ENCODE measurements at places on chromosomes 4 and X.

GRCh38 chr4:61716426-61716825, 516.3 kb downstream of the ADGRL3 start:
- no peak for DNase-seq

GRCh38 chrX:85139422-85139821, 104.2 kb downstream of the SATL1 start:
- no peak for DNase-seq

DNA sequence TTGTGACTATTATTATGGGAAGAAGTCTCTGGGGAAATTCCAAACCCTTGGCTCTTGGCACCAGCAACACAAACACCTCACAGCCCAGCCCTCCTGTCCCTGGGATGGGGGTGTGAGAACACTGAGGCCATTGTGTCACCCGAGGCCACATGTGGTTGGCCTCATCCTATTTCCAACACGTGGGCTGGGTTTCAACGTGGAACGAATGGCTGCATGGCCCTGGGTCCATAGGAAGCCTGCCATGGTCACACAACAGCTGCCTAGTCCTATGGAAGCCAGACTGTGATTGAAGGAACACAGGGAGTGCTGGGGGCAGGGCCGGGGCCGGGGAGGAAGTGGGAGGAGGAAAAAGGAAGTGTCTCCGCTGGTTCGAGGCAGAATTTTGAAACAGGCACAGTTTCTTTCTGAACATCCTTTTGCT, 10.0 kb downstream of the CLCN4 start:
- DNase-seq = no peak

GRCh38 chr4:154779362-154779947, 1.6 kb upstream of the RBM46 start:
- no peak for DNase-seq

DNA sequence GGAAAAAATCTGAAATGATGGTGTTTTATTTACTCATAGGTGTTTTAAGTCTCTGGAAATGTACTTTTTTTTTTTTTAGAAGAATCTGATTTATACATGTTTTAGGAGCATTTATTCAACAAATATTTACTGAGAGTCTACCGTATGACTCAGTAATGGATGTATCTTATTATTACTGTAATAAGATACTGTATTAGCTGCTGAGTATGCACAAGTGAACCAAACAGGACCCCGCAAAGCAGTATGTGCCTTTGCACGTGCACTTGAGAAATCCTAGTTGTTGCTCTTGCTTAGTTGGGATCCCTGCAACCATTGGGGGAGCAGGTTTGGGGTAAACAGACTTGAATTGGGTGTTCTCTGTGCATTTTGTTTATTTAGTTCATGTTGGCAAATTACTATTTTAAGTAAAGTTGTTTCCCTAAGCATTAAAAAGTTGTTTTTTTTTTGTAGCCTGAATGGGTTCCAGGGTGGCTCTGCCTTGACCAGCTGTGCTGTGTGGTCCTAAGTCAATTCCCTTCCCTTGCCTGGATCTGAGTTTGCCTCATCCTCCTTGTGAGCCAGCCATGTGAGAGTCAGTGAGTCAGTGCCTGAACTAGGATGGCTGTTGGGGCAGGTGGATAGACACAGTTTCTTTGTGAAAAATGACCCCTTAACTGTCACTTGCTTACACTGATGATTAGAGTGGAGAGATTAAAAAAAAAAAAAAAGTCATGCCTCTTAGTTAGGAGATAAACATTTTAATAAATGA, 27.7 kb downstream of the DCUN1D4 start:
- no peak for DNase-seq

DNA sequence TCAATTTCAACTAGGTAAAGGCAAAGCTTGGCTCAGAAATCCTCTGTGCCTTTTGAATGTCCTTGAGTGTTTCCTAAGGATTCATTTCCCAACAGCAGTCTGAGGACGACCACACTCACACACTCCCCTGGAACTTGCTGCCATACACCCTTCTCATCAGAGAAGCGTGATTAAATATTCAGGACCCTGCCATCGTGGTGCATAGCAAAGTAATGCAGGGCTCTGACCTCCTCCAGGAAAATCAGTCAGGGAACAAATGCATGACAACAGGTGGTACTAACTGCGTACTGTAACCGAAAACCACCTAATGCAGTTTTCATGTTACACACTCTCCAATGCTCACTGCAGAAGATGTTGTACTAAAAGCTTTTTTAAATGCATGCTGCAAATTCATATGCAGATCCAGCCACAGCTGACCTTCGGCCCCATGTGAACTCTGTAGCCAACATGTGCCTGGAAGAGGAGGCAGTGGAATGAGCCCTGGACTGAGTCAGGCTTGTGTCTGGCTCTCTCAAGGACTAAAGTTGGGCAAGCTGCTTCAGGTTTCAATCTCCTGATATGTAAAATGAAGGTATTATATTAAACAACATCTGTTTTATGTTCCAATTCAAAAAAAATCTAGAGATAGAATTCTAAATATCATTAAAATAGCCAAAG, 238.3 kb downstream of the KCNIP4 start:
- no peak for DNase-seq

- DNase-seq = no peak
Observed at GRCh38 chr4:98470366-98470765, 188.0 kb downstream of the TSPAN5 start.

DNA sequence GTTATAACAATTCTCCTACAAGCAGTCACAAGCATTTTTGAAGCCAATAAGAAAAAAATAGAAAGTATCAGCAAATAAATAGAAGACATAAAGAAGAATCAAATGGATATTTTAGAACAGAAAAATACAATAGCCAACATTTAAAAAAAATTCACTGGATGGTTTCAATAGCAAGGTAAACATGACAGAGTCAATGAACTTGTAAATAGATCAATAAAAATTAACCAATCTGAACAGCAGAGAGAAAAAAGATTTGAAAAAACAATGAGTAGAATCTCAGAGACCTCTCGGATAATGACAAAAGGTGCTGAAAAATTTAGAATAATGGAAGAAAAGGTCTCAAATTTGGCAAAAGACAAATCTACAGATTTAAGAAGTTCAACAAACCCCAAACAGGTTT, 33.3 kb upstream of the RAB33B start:
- DNase-seq = no peak

DNA sequence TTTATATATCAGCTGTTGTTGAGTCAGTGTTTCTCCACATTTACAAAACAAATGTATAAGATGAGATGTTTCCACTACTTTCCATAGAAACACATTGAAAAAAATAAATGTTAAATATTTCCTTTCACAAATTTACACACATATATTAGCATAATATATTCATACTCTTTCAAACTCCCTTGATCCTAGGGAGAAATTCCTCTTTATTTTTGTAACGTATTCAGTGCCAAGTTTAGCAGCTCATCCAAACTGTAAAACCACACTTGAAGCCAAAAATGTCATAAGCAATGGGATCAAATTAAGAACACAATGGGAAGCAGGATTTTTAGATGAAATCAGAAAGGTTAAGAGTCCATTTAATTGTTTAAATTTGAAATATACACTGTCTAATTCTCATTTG, 381.1 kb upstream of the MAD2L1 start:
- DNase-seq = no peak

- DNase-seq = no peak
Observed at GRCh38 chr4:99361268-99361898, 8.8 kb upstream of the ADH1C start.

GRCh38 chr4:163988865-163989264, 494.4 kb downstream of the TMA16 start:
- no peak for DNase-seq

GRCh38 chrX:37667141-37667540, 18.4 kb upstream of the XK start:
- no peak for DNase-seq

GRCh38 chr4:28225050-28225449, 1364.4 kb downstream of the STIM2 start:
- DNase-seq = no peak

GRCh38 chr4:67922697-67923096, 38.9 kb upstream of the TMPRSS11D start:
- DNase-seq = no peak

GRCh38 chr4:40918330-40918729, 168.6 kb downstream of the NSUN7 start:
- no peak for DNase-seq

- DNase-seq = no peak
Observed at GRCh38 chr4:180641495-180641894, 1601.7 kb upstream of the TENM3 start.

DNA sequence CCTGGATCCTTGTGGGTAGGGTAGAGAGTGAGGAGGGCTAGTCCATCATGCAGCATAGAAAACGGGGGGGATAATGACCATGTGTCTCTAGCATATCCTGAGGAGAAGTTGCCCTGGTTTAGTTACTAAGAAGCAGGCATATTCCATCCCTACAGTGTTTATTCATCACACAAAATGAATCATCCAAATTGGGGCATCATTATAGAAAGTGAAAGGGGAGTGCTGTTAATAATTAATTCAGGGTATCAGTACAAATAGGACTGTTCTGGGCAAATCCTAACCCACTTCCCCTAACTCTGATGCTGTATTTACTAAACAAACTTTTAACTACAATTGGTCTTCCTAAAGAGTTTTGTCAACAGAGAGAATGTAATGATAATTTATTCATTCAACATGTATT, 281.1 kb upstream of the ARX start:
- no peak for DNase-seq

DNA sequence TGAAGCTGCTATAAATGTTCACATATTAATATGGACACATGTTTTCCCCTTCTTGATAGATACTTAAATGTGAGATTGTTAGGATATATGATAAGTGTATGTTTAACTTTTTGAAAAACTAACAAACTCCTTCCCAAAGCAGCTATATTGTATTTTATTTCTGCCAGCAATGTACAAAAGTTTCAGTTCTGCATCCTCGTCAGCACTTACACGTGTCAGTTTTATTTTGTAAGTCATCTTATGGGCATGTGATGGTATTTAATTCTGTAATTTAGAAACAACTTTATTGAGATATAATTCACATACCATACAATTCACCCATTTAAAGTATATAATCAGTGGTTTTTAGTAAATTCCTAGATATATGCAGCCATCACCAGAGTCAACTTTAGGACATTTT, 31.6 kb downstream of the RAPGEF2 start:
- no peak for DNase-seq

GRCh38 chr4:154869301-154869700, 88.2 kb downstream of the RBM46 start:
- DNase-seq = no peak

GRCh38 chrX:56802921-56803849, 74.1 kb downstream of the NBDY start:
- peak; percentile 40 for DNase-seq

DNA sequence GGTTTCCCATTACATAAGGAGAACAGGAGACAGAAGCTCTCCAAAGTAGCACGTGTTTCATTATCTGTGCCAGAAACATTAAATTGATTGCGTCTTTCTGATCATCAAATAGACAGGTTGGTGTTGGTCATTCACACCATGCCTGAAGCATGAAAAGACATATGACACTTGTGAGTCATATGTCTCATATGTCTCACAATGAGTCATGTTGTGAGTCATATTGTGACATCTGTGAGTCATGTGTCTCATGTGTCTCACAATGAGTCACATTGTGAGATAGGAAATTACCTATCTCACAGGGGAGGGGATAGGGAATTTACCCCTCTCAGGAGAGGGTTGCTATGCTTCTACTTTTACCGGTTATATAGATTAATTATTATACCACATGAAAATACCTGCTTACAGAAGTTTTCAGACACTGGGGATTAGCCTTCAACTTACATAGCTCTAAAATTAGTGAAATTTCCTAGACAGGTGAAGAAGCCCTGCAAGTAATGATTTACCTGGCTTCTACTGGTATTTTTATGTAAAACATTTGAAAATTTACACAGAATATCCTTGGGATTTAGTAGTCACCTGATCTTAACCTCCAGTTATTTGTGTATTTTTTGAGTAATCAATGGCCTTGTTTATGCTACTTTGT, 80.8 kb downstream of the NPFFR2 start:
- no peak for DNase-seq

GRCh38 chr4:24642981-24643547, 58.7 kb upstream of the DHX15 start:
- no peak for DNase-seq

DNA sequence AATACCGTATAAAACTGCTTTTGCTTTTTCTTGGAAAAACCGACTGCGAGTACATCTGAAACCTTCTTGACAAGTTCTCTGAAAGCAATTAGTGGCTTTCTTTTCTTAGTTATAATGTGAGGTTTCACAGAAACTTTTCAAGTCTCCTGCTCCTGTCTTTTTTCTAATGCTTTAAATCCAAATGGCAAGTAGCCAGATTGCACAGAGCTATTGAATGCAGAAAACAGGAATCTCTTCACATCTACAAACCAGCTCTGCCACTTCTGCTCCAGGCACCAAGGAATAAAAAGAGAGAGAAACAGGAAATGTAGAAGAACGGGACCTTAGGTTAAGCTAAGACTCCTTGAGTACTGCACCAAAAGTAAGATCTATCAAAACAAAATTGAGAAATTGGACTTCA, 267.3 kb upstream of the TET2 start:
- no peak for DNase-seq

GRCh38 chr4:36990128-36990872, 254.2 kb upstream of the NWD2 start:
- DNase-seq = no peak

DNA sequence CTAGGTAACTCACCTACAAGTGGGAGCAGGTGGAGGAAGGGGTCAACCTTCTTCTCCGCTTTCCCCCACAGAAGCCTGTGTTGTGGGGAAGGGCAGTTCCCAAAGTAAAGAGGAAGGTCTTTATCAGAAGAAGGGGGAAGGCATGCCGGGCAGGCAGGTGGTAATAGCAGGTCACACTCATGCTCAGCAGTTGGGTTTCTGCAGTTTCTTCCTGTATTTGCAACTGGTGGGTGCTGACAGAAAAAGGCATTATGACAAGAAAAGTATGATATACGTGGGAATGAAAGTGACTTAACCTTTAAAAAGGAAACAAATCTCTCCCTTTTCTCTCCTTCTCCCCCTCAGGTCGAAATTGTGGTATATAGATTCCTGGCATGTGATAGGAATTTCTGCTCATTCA, 3.7 kb downstream of the MTMR1 start:
- DNase-seq = no peak

DNA sequence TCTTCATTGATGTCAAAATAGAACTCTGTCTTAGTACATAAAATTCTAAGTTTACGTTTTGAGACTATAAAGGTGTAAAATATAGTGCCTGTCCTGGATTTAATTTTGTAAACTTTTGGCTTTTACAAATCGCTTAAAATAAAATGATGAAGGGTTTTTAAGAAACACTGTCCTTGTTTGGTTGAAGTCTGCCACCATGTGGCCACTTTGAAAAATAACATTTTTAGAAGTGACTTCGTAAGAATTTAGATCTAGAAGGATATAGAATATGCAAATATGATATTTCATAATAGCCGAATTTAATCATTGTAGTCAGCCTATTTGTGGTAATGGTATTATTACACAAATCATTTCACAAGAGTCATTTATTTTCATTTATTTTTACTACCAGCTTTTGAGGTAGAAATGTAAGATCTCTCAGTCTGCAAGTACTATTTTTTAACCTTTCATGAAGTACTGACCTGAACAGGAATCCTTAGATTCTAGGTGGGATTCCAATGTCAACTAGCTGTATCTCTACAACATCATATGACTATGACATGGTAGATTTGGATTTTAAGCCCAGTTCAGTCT, 31.0 kb upstream of the FAT4 start:
- no peak for DNase-seq

- no peak for DNase-seq
Observed at GRCh38 chr4:184032091-184032490, 127.0 kb downstream of the STOX2 start.
